ENCODE measurements at places on chromosomes 6 and 20.

DNA sequence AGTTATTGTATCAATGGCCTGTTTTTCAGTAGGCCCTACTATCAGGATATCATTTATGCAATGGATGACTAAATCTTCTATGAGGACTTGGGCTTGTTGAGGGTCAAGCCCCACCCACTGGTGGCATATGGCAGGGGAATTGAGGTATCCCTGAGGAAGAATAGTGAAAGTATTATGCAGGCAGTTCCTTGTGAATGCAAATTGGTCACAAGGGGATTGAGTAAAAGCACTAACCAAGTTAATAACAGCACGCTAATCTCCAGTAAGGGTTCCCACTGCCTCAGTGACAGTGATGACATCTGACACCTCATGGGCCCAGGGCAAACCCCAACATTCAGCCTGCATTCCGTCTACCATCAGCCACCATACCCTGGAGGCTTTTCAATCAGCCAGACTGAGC is 14.9 kb downstream of the BPIFA1 start:
- DNase-seq: no peak

- DNase-seq: no peak
Observed at GRCh38 chr20:43900496-43900895, 14.2 kb upstream of the TOX2 start.

DNA sequence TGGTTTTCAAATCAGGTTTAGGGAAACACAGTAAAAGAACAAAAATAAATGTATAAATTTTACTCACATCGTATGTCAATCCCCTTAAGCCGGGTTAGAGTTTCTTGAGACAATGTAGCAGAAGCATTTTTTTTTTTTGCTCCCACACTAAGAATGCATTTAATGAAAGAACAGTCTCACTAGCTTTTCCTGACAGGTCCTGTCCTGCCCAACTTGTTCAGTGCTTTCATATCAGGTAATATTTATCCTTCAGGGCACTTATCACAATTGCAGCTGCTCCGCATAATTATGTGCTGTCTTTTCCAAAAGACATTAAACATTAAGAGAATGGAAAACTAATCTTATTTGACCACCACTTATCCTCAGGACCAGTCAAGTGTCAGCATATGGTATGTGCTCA is 632.0 kb downstream of the HTR1B start:
- DNase-seq: no peak

DNA sequence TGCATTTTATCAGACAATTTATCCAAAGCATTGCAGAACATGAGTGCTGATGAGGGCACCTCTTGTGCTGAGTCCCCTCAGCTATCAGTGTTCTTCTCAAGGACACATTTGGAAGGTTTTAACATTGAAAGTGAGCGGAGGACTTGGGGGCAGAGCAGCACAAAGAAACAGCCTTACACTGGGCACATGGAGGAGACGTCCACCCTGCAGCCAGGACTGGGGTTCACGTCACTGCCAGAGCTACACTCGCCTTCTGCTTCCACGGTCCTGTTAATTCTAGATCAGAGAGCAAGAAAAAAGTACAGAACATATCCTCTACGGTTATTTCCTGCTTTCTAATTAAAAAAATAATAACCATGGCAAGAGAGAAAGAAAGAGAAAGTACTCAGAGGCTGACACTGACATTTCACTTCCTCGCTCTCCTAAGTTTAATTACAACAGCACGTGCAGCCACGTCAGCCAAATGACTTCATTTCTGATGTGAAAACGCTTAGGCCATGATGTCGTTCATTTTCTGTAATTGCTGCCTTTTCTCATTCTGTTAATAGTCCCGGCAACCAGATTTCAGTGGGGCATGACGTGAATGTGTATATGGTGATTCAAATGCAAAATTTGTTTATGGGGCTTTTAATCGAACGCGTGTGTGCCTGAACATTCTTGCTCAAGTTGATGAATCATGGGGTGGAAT is 5.1 kb downstream of the PRND start:
- peak; percentile 76 for DNase-seq

GRCh38 chr6:128117916-128118315 is 217.1 kb upstream of the THEMIS start:
- peak; percentile 59 for DNase-seq

- peak; percentile 88 for DNase-seq
Observed at GRCh38 chr6:52423971-52424381, 3.8 kb downstream of the EFHC1 start.

DNA sequence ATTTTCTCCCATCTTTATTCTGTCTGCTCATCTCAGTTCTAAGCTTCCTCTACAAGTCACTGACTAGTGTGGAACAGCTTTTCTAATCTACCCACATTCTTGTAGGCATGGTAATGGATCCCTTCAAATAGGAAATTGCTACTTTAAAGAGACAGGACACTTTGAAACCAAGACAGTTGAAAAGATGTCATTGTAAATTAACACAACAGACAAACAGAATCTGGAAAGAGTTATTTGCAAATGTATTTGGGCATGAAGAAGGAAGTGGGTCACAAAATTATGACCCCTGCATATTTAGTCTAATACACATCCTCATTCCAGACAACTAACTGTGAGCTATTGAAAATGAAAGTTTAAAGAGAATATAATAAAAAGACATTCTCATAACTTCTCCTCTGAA is 298.2 kb upstream of the MARCKS start:
- DNase-seq: peak; percentile 56

DNA sequence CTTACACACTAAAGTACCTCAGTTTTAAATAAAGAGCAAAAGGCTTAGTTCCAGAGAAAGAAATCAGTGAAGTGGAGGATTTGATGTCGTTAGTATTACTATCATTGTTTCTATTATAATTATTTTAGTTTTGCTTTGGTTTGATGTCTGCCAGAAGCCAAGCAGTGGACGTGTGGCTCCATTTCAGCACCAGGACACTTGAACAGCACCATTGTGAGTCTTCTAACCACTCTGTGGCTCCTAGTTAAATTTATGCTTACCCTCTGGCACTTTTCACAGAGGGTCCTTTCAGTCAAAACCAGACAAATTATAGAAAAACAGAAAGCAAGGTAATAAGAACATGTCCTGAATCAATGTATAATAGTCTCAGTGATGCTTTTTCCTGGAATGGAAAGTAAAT is 3.4 kb downstream of the COL9A1 start:
- DNase-seq: no peak

DNA sequence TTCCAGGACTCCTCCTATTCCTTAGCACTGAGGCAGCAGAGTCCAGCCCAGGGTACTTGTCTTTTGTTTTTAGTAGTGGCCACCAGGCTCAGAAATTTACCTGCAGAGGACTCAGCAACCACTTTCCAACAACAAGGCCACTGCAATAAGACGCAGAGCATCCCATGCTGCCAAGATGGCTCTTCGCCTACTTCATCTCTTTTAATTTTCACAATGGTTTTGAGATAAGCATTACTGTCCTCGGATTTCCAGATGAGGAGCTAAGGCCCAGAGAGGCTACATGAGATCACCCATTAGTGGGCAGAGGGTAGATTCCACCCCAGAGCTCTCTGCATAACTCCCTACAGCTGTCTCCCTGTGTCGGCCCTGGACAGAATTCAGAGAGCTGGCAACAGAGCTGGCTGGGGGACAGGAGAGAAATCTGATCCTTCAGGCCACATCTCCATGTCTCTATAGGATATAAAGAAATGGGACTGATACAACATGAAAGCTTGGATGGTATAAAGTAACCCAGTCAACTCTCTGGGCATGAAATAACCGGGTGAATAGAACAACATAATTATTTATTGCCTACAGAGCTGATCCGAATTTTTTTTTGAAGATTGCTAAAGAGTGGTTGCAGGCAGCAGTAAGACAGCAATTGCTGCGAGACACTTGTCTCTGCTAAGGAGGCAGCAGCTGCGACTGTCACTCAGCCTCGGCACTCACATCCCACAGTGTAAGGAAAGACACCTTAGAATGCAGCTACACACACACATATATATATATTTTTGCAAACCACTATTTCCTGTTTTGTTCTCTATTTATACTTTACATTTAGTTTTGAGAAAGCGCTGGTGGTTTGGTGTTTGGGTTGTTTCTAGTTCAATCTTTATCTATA is 37.2 kb downstream of the SCML4 start:
- no peak for DNase-seq

Data from HCEC 1CT (cell line).